ENCODE measurements at places on chromosomes 6 and 20.
A peak's percentile ranks its signal among the peaks of the same experiment; 100 is the strongest.

DNA sequence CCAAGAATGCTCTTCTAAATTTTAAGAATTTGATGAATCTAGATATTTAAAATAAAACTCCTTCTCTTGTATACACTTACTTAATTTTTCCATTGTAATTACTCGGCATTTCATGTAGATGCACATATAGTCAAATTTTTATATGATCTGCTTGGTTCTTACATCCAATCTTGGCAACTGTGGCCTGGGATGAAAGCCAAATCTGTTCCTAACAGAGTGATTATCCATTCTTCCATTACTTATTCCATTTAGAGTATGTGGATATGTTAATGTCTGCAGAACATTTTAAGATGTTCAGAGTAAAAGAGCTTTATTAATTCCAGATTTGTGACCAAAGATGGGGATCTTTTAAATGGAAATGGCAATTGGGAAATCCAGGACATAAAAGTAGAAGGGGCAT lies 144.1 kb upstream of the PDE7B start:
- no peak for DNase-seq

- DNase-seq, result no peak
Measured at GRCh38 chr20:9977629-9978028, 57.2 kb upstream of the ANKEF1 start.

DNA sequence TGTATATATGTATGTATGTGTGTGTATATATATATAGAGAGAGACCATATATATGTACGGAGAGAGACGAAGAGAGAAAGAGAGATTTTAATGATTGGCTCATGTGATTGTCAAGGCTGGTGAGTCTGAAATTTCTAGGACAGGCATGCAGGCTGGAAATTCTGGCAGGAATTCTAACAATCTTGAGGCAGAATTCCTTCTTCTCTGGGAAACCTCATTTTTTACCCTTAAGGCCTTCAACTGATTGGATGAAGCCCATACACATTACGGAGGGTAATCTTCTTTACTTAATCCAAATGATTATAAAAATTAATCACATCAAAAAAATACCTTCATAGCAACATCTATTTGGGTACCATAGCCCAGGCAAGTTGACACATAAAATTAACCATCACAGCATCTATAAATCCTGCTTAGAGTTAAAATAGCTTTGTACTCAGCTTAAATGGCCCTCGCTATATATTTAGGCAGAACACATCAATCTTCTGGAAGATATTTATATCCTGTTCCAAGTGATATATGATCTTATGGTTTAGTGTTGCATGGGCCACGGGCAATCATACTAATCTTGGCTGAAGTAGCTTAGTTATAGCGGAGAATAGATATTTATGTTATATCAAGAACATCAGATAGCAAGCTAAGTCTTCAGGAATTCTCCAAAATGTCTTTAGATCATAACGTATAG lies 36.6 kb downstream of the ABRACL start:
- DNase-seq, result no peak

- no peak for DNase-seq
Measured at GRCh38 chr6:107535626-107536025, 45.7 kb downstream of the SOBP start.

- DNase-seq, result no peak
Measured at GRCh38 chr6:112760831-112761230, 413.7 kb downstream of the RFPL4B start.

DNA sequence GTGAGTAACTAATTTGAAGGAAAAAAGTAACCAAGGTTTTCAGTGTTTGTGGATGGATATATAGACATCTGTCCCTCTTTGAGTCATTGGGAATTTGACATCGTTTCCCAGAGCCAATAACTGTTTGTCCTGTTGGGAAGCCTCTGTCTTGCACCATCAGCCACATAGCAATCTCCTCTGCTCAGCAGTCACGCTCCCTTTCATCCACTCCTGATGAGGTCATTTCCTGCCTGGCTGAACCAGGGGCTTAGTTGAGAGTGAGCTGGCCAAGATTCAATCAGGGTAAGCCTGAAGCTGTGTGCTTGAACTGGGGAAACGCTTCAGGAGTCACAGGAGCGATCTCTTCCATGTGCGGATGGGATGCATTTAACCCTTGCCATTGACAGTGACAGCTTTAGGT lies 121.5 kb upstream of the FOXQ1 start:
- DNase-seq, result no peak

DNA sequence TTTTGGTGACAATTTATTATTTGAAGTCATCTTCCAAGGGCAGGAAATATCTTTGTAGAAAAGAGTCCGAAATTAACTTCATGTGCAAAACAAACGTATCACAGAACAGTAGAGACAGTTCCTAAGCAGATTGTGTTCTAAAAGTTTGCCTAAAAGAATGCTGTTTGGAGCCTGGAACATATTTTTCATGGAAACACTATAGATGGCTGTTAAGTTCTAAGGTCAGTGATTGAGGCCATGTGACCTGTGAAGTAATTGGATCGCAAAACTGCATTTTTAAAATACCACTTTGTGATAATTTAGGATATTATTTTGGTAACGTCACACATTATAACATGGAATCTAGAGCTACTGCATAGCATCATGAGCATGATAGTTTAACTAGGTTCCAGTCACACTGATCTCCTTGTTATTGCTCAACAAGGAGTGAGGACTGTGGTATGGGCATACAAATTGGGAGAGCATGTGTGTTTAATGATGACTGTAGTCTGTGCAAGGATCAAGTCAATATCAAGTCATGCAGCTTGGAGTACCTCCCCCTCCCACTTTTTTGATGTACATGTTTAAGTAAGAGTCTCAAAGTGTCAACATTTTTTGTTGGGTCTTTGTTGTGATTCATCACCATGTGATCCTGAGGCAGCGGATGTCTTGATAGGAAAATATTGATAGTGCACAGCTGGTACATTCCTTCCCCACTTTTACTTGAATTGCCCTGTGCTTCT lies 609.3 kb upstream of the CITED2 start:
- DNase-seq, result no peak

- no peak for DNase-seq
Measured at GRCh38 chr6:6317386-6317785, 3.1 kb downstream of the F13A1 start.

GRCh38 chr20:46028772-46029371 lies at the start of gene SLC12A5:
SLC12A5 (plus strand) TSS chr20:46029215; CDS start chr20:46029345, 130 bp downstream.
- DNase-seq, result no peak

DNA sequence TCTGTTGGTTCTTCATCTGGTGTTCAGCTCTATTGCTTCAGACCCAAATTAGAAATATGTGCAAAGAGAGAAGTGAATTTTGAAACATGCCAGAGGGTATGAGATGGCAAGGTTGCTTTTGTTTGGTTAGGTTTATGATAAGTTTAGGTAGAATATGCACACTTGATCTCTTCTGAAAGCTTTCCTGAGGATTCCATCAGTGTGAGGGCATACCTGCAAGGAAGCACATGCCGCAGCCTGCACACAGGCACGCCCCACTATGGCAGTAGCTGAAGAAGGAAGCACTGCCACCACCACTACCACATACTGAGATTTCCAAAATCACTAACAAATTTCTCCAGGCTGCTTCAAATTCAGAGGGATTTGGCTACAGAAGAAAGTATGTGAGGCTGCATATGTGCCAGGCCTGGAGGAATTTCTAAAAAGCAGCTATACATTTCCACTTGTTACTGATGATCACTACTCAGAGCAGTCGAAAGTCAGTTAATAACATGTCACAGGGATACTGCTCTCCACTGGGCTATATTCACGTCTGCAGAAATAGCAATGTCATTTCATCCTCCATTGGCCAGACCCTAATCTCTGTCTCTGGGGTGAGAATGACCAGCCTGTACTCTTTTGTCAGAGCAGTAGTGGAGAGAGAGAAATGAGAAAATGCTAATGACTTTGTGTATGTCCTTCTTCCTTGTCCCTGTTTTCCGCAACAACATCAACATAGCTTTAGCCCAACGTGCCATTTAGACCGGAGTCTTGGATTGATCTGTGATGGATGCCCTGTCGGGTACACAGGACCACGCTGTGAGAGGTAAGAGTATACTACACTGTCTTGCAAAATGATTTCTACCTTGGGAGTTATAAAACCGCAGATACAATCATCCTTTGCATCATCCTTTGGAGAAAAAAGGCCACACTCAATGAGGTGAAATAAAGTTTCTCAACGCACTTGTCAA lies 396.7 kb downstream of the LAMA2 start:
- no peak for DNase-seq

DNA sequence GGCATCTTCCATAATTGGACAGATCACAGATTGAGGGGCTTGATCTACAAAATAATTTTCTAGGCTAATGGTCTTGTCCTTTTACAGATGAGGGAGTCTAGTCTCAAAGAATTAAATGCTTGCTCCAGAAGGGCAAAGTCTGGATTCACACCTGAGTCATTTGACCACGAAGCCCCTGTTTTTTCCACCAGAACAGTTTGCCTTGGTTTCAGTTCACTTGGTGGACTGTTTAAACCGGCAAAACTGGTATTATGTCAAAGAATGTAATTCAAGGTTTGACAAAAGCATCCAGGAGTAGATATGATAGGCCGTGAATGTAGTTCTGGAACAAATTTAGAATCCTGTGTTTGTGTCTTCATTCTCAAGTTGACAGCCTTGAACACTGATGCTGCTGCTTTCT lies 3.3 kb downstream of the MYO6 start:
- DNase-seq, result no peak

GRCh38 chr6:36615018-36615761 lies 21.0 kb downstream of the SRSF3 start:
- DNase-seq, result peak; percentile 28

DNA sequence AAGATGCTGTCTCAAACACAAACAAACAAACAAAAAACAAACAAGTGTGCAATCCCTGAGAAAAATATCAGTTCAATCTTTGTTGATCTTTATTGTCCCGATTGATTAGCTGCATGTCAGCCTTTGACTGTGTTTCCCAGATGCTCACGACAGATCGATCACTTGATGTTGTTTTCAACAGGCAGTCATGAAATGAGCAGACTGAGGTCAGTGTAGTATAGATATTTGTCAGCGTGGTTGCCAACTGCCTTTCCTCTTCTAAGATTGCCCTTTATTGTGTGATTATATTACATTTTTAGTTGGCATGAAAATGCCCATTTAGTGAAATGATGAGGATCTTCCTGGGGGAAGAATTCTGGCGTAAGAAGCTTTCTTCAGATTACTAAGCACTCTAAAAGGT lies 25.6 kb downstream of the UTRN start:
- no peak for DNase-seq

DNA sequence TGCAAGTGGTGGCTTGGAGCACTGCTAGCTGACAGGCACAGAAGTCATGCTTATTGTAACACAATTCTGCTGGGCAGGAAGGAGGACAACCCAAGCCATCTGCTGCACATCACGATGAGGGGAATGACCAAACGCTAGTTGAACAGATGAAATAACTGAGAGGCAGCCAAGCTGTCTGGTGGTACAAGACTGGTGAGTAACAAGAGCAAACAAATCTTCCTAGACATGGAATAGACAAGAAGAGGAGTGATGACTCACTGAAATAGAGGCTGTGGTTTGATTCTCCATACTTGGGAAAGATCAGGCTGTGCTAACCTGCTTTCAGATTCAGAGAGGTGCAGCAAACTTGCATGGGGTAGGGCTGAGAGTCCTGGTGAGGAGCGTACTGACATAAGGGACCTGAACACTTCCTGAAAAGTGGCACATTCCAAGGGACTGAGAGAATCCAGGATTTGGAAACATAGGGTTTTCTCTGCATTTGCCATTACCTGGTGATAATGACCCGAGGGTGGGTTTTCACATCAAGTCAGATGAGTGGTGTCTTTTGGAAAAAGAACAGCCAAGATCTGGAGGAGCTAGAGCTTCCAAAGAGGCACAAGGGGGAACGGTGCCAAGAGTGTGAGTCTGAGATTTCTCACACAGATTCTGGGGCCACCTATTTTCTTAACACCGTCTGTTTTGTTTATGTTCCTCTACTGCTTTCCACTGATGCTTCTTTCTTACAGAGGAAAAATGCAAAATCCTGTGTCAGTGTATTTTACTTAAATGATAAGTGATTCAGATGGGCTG lies 60.0 kb downstream of the PRL start:
- DNase-seq, result no peak

- DNase-seq, result peak; percentile 15
Measured at GRCh38 chr20:58839474-58839874, 11.2 kb downstream of the GNAS-AS1 start.

DNA sequence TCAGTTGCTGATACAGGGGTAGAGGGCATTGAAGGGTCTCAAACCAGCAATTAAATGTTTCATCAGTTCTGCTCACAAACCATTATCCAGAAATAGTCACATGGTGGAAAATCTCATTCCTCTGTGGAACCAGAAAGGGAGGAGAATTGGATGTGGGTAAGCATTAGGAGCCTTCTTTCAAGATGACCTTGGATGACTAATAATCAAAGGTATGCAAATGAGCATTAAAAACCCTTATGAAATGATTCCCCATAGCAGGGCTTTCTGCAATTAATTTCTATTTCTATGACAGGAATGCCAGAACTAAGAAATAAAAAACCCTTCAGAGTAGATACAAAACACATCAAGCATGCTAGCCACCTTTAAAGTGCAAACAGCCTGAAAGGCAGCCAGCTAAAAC lies 37.4 kb upstream of the HCRTR2 start:
- no peak for DNase-seq

- peak; percentile 80 for DNase-seq
Measured at GRCh38 chr6:36755435-36756348, 58.1 kb downstream of the RAB44 start.

DNA sequence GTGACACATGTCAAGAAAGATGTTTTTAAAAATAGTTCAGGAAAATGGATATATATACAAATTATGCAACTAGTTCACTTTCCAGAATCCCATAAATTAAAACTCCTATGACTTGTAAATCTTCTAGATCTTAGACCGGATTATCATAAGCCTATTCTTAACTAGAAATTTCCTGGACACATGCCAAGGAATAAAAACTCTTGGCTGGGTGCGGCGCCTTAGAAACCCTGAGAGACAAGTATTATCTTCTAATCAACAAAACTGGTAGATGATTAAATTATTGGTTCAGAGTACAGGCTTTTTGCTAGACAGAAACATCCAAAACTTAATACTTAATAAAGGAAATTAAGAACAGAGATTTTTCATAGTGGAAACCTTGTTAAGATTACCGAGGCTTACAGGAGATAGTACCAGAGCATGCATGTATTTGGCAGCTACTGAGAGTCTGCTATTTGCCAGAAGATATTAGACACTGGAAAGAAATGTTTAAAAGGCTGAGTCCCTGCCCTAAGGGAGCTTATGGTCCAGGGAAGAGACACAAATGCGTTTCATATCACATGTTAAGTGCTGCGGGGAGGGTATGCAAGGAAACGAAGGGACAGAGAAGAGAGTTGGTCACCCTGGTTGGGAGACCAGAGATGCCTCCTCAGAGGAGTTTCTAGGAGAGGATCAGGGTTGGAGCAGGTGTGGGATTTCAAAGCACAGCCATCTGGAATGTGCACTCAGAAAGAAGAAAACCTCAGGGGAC lies 46.5 kb upstream of the IFNGR1 start:
- no peak for DNase-seq

- DNase-seq, result no peak
Measured at GRCh38 chr6:6788394-6789032, 200.0 kb downstream of the LY86 start.

All from effector memory CD4-positive, alpha-beta T cell (primary cell).